ENCODE measurements at places on chromosomes 7 and 10. TPM values are rescaled to one million over a fixed set of nuclear protein-coding genes. Genes with fewer than 3 reads are reported as not detected.

DNA sequence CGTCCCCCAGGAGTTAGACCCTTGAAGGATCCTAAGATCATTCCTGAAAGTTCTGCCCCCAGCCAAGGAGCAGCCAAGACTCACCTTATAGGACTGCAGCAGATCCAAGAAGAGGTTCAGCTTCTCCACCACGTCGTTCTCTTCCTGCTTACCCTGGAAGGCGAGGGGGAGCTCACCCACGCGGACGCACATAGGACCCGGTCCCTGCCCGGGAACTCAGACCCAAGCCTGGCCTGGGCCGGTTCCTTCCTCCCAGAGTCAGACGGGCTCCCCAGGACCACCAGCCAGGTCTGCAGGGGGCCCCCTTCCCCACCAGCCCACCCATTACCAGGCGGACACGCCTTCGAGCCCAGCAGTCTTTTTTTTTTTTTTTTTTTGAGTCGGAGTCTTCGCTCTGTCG lies 15.6 kb downstream of the NUDT1 start:
- no peak for DNase-seq

DNA sequence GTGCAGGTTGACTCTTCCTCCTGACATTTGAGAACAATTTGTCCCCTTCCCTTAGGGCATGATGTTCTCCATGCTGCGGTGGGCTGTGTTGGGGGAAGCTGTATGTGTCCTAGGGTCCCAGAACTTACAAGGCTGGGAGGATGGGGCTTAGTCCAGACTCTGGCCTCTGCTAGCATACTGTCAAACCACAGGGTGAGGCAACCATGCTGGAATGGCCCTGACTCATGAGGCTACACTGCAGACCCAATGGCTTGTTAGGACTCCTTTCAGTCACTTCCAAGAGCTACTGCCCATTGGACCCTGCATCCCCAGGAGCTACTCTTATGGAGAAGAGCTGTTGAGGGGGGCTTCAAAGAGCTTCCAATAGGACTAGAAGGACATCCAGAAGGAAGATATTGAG lies 20.1 kb upstream of the FAM170B start:
- DNase-seq = no peak

DNA sequence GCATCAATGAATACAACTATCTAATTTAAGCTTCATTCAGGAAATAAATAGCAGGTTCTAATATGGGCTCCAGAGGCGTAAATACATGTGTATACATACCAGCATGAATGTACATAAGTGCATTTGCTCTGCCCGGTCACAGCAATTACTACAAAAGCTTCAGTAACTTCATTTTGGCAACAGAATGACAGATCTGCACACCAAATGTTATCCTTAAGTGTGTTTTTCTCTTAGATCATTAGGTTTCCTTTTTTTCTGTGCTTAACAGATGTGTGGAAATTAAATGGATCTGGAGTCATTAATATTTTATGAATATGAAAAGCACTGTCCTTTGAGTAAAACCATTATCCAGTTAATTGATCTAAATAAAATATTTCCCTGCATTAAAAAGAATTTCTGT lies 159.0 kb upstream of the MEOX2 start:
- no peak for DNase-seq

- no peak for DNase-seq
Measured at GRCh38 chr7:108613949-108614381, 44.3 kb downstream of the DNAJB9 start.

GRCh38 chr7:3267966-3268690 lies 32.9 kb upstream of the SDK1 start:
- DNase-seq = no peak

DNA sequence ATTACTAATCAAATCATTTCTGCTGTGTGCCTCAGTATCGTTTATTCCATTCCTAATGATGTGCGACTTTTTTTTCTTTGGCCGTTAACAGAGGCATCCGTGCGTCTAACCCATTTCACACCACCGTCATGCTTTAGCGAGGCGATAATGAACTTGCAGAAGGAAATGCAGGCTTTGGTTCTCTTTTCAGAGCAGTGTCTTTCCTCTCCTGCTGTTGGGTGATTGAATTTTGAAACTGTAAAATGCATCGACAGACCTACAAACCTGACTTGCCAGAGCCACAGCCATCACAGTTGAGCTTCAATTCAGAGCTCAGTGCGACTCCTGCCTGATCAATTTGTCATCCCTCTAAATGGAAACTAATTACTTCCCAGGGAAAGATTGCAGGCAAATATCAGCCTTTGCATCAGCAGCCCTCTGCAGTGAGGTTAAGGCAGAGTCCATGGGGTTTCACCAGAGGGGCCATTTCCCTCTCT lies 486.0 kb upstream of the GALNT17 start:
- DNase-seq = no peak

- DNase-seq = peak; percentile 72
Measured at GRCh38 chr10:110651044-110651958, 7.2 kb downstream of the RBM20 start.

GIMAP6 gene
- total RNA-seq = 49.2 TPM

DNA sequence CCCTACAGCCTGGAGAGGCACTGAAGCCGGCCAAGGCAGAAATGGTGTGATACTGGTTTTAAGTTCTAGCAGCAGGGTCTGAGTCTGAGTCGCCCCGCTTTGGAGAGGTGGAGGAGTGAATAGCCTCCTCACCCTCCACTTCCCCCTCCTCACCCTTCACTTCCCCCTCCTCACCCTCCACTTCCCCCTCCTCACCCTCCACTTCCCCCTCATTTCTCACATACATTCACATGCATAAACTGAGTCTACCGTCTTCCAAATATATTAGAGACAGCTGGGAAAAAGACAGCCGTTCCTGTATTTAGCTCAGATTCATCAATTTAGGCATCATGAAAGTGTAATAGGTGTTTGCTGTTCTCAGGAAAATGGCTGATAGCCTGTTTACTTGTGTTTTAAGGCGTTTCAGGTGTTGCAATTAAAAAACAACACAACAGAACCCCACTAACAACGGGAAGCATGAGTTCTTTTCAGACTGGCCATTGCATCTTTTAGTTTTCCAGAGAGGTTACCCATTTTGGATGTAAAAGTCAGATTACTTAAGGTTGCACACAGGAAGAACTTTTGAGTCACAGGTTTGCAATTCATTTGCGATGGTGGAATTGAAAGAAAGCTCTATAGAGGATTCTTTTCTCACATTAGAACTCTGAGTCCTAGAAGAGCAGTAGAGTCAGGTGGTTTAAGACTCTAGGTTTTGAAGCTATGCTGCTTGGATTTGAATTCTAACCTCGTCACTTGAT lies 861 bp downstream of the NRBF2 start:
- DNase-seq = no peak

UCN3 gene
- total RNA-seq = not detected

- no peak for DNase-seq
Measured at GRCh38 chr7:150374472-150374871, 4.7 kb upstream of the ZNF775 start.

- DNase-seq = no peak
Measured at GRCh38 chr10:131570716-131571307, 259.3 kb upstream of the TCERG1L start.

DNA sequence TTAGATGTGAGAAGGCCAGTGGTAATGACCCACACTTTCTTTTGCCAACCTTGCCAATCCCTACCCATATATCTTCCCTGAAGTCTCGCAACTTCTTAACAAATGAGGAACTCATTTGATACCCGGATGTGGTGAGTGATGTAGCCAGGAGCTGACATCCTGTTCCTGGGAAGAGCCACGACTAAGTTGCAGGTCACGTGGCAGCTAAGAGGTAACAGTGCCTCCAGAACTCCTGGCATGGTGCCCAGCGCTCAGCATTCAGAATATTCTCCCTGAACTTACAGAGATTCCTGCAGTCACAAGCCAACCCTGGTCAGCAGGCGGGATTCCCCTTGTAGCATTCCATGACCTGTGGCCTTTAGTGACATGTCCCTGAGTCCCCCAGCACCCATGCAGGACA lies 282.5 kb downstream of the GALNT17 start:
- DNase-seq = no peak
